ENCODE measurements at places on chromosomes 3 and 15.

- no peak for DNase-seq
Observed at GRCh38 chr3:142888099-142888480, 793 bp downstream of the PCOLCE2 start.

- DNase-seq, result no peak
Observed at GRCh38 chr15:31263751-31264558, 62.7 kb upstream of the KLF13 start.

GRCh38 chr3:184526088-184526433, 35.5 kb upstream of the EPHB3 start:
- no peak for DNase-seq

- no peak for DNase-seq
Observed at GRCh38 chr3:183410759-183411158, 17.7 kb downstream of the MCF2L2 start.

GRCh38 chr3:52827866-52828376, 2.6 kb downstream of the ITIH4 start:
- no peak for DNase-seq

DNA sequence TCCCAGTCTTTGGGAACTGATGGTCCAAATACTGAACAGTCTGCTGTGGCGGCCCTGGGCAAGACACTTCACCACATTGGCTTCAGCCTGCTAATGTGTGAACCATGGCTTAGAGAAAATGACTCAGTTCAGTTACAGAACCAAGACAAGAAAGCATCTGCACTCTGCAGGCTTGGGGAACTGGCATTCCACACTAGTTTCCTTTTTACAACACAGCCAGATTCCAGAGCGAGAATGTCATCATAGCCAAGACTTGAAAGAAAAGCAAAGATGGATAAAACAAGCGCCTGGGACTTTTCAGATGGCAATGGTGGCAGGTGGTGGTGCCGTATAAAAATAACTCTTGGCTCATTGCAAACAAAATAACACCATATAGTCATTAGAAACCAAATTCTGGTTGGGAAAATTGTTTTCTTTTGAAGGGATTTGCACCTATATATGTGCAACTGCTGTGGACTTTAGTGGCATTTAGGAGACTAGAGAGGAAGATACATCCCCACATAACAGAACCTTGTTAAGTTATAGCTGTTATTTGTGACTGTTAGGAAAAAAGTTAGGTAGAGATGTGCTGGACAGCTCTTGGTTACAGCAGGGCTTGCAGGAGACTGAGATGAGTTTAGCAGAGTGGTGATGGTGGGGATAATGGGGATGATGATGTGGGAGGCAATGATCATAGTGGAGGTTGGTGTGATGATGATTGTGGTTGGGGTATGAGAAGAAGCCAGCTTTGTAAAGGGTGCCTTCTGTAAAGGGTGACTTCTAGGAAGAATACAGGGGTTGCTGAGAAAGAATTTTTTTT, 273.6 kb downstream of the THRB start:
- DNase-seq, result peak; percentile 97

GRCh38 chr15:42024303-42024702, 3.5 kb upstream of the PLA2G4E start:
- no peak for DNase-seq

DNA sequence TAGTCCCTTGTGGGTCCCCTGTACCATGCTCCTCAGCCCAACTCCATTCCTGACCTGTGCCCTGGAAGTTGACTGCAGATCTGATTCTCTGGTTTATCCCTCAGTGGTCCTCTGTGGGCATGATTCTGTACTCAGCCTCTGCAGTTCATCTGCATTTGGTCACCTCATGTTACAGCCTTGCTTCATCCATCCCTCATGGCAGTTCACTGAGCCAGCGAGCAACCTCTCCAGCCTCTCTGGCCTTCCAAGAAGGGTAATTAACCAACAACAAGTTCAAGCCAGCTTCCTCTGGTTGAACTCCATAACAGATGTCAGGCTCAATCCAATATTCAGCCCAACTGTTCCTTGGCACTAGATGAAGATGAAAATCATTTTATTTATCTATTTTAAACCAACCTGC, 509.5 kb downstream of the NTRK3 start:
- DNase-seq, result no peak

DNA sequence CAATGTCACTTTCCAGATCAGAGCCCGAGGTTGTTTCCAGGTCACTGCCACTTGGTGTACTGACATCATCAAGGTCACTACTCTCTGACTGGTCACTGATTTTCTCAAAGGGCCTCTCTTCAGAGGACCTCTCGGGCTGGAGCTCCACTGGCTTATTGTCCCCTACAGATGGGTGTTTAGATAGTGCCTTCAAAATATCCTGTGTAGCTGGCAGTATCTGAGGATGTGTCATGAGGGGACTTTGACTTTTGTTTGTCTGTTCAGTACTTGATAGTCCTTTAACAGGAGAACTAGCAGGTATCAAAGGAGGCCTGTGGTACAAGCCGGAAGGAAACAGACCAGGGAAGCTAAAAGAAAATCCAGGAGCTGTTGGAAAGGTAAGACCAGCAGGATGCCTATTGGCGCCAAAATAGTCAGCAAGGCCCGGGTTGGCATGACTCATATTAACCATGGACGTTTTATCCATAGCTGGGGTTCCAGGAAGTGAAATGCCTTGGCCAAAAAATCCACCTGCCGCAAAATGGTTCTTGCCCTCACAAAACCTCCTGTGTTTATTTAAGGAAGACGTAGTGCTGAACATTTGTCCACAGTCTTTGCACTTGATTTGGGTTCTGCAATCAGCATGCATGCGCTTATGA, 547.3 kb downstream of the MECOM start:
- DNase-seq, result no peak

- DNase-seq, result no peak
Observed at GRCh38 chr15:26443321-26443720, 329.5 kb downstream of the GABRB3 start.

GRCh38 chr3:169509359-169509758, 154.2 kb downstream of the MECOM start:
- DNase-seq, result no peak

DNA sequence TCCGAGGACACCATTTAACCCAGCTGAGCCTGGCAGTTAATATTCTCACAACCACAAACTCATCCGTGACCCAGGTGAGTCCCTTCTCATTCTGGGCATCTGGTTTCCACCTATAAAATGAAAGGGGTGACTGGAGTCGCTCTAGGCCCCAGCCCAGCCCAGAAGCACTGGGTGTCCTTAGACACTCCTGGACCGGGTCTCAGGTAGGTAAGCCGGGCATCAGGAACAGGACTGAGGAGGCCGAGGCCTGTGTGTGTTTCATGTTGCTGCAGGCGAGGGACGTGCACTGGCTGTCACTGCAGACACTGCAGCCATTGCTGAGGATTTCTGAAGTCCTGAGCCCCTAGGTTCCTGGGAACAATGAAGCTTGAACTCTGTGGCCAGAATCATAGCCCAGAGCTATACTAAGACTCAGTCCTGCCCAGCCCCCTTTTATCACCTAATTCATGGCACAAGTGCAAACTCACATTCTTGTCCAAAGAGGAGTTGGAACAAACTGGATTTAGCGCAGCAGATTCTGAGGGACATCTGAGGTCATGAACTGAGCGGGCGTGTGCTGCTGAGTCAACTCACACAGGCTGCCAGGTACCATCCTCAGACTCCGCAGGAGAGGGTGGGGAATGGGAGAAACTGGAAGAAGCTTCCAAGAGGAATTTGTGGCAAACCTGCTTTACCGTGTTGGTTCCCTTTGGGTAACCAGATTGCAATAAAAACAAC, 184.9 kb downstream of the FAM43A start:
- DNase-seq, result peak; percentile 17

DNA sequence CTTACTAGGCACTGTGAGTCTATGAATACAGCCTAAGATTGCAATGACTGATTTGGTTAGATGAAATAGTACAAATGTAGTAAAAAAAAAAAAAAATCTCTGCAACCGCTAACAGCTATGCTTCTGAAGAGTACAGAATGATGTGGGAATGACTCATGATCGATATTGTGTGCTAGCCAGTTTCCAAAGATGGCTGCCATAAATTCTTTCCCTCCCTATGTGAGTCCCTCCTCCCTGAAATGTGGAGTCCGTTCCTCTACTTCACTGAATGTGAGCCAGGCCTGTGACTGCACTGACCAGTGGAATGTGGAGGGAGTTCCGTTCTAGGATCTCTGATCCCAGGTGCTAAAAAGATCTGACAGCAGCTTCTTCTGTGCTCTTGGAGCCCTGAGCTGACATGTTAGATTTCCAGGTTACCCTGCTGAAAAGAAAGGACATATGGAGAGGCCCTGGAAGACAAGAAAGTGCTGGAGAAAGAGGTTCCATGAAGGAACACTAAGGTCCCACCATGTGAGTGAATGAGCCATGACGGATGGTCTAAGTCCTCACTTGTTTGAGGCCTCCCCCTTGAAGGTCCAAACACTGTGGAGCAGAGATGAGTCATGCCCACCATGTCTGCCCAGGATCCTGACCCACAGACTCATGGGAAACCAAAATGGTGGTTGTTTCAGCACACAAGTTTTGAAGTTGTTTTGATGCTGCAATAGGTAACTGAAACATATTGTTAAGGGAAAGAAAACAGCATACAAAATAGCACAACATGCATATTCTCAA, 46.3 kb downstream of the DGKG start:
- DNase-seq, result peak; percentile 74

GRCh38 chr3:37812499-37812896, 49.2 kb upstream of the CTDSPL start:
- no peak for DNase-seq

DNA sequence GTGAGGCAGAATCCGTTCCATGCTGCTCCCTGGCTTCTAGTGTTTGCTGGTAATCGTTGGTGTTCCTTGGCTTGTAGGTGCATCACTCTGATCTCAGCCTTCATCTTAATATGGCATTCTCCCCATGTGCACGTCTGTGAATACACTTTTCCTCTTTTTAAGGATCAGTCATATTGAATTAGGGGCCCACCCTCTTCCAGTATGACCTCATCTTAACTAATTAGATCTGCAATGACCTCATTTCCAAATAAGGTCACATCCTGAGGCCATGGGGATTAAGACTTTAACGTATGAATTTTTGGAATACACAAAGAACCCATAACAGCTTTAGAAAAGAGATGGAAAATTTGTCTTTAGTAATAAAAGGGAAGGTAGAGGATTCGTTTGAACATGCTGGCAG, 34.1 kb upstream of the MASP1 start:
- no peak for DNase-seq

DNA sequence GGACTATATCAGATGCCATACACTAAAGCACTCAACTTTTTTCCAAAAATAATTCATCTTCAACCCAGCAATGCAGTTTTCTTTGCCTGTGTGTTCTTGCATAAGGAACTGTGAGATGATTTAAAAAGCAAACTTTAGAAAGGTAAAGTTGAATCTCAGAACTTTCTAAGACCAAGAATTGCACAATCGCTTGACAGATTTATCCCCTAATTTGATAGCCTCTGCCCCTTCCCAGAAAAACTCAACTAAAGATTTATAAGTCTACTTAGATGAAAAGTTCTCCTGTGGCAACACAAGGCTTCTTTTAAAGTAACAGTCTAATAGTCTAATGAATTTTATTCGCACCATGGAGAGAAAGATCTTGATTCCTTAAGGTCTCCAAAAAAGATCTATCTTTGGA, 259.3 kb downstream of the MAGI1 start:
- no peak for DNase-seq

DNA sequence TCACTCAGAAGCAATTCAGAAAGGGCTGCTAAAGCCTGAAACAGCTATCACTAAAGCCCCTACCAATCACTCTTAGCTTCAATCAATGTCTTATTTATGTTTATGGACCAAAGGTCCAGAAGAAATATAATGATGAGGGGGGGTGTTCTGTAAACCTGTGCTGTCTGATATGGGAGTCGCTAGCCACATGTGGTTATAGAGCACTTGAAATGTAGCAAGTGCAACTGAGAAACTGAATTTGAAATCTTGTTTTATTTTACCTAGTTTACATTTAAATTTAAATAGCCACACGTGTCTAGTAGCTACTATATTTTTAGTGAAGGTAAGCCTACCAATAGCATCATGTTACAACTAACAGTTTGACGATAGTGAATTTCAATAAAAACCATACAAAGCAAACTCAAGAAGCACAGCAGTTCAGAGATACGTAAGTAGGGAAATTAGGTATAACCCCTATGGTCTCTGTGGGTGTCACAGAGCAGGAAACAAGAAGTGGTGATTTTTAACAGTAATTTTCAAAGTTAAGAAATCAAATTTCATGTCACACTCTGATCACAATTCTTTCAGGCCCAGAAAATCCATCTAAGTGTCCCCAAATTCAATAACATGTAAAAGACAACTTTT, 3.6 kb downstream of the POU1F1 start:
- DNase-seq, result no peak

DNA sequence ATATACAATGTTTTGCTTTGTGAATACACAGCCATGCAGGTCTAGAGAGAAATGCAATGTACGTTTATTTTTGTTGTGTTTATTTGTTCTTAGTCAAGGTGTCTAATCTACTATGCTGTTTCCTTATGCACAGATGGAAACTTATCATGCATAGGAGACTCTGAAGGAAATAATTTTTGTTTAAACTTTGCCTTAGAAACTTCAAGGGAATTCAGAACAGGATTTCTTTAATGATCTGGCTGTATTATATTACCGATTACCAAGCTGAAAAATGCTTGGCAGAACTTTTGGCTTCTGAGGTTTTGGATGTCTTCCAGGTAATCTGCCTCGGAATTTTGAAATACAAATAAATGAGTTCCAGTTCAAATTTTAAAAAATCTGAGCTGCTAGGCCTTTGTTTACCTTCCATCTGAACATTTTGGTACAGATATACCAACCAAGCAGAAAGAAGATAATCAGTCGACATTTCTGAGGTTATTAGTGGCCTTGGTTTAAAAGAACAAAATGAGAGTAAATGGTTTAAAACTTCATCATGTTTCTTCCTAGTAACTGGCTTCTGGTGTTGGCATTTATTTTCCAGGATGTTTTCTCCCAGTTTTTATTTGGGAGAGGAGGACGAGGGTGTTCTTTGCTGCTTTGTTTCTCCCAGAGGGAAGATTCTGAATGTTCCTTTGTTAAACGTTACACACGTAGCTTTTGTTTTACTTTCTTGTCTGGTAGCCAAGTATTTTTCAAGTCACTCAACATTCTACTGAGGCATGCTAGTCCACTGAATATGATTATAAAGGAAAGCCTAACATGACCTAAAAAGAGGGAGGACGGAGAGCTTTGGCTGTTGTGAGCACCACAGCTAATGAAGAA, 421.8 kb upstream of the TBL1XR1 start:
- DNase-seq, result peak; percentile 60

- DNase-seq, result peak; percentile 28
Observed at GRCh38 chr15:39584662-39585388, 3.9 kb downstream of the THBS1 start.
